ENCODE measurements at places on chromosomes 3 and 15.

GRCh38 chr15:97692301-97693015, 268.0 kb upstream of the ARRDC4 start:
- DNase-seq: no peak

DNA sequence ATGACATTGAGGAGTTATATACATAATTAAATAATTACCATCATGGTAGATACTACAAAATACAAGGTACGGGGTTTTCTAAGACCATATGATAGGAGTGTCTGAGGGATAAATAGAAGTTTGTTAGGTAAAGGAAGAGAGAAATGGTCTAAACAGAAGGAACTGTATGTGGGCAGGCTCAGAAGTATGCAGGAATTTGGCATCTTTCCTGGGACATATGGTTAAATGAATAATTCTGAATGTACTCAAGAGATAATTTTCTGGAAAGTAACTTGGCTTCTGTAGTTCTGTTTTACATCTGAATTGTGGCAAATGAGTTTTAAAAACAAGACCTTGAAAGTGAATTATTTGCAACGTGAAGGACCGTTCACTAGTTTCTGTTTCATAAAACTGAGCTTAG, 17.5 kb downstream of the LMCD1 start:
- no peak for DNase-seq

DNA sequence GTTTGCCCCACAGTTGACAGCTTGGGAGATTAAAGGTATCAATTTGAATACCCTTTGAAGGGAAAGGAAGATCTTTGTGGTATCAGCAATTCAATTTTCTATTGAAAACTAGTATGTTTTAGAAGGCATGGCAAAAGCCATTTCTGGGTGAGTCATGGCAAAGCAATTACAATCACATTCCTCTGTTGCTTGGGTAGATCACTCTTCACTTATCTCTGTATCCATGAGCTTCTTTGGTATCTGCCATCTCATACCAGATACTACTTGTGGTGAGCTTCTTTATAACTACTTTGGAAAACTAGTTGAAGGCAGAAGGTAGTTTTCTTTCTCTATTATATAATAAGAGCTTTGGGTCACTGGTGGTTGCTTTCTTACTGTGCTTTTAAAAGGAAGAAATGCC, 28.3 kb upstream of the LSAMP start:
- DNase-seq: no peak

DNA sequence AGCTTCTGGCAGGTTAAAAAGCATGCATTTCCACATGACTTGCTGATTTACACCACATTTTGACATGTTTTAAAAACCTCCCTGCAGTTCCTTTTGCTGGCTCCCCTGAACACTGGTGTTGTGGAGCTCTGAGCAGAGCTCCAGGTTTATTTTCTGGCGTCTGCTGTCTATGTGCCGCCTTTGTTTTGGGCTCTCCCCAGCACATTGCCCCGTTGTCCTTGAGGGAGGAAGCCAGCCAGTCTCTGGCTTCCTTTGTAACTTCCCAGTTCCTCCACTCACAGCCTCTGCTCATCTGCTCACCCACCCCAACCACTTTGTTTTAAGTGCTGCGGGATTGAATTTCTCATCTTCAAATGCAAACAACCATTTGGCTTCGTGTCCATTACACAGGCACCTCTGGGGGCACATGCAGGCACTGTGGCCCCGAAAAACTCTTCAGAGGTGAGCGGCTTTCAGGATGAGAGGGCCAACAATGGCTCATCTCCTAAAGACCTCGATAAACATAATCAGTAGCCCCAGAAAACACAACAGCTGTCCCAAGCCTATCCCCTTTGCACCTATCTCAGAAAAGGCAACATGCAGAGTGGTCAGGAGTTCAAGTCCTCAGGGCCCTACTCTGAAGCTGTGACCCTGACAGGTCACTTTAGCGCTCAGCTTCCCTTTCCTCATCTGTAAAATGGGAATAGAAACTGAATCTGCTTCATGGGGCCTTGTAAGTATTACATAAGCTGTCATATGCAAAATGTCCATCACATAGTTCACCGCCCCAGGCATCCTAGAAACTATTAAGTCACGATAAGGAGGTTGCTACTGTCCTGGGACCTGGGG, 1.3 kb upstream of the MEF2A start:
- no peak for DNase-seq

DNA sequence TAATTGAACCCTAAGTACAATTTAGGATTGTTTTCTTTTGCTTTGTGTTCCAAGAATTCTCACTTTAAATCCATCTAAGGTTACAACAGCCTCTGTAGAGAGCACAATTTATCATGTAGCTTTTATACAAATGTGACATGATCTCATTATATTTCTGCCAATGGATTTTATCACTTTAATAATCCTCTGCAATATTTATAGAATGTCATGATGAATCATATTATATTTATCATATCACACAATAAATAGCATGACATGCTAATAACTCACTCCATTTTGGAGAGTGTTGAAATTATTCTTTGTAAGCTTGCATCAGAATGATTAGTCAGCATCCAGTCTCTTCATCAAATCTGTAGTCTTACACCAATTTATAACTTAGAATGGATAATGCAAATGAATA, 280.6 kb upstream of the ZNF717 start:
- no peak for DNase-seq

DNA sequence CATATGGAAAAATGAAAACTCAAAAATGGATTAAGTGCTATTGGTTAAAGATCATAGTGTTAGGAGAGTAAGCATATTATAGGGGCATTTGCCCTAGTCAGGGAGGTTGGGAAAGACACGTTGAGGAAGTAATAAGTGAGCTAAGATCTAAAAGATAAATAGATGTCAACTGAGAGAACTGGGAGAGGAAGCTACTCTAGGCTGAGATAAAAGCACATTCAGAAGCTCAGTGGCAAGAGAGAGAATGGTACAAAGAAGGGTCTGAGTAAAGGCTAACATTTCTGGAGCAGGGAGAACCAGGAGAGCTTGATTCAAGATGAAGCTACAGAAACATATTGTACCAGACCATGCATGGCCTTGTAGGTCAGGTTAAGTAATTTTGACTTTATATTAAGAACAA, 63.9 kb downstream of the TRPC1 start:
- no peak for DNase-seq

DNA sequence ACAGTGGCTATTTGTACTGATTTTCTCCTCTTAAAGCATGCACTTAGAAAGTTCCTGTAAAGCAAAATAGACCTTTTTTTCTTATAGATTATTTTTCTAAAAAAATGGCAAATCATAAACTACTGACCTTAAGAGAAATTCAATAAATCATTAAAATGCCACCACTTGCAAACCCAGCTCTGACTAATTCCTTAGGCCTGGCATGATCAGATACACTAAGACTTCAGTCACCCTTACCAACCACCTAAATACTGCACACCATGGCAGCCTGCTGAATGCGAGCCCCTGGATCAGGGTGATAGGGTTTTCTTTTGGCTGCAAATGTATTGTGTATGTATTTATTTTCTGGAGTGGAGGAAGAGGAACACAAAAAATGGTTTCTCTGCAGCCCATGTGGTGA, 370.6 kb upstream of the TBL1XR1 start:
- DNase-seq: no peak

GRCh38 chr15:47750740-47751262, 33.5 kb downstream of the SEMA6D start:
- no peak for DNase-seq

GRCh38 chr15:99502661-99503060, 63.1 kb upstream of the MEF2A start:
- no peak for DNase-seq

- no peak for DNase-seq
Observed at GRCh38 chr3:12321015-12321414, 32.1 kb downstream of the PPARG start.

- DNase-seq: no peak
Observed at GRCh38 chr3:125154110-125154509, 58.4 kb downstream of the SLC12A8 start.

DNA sequence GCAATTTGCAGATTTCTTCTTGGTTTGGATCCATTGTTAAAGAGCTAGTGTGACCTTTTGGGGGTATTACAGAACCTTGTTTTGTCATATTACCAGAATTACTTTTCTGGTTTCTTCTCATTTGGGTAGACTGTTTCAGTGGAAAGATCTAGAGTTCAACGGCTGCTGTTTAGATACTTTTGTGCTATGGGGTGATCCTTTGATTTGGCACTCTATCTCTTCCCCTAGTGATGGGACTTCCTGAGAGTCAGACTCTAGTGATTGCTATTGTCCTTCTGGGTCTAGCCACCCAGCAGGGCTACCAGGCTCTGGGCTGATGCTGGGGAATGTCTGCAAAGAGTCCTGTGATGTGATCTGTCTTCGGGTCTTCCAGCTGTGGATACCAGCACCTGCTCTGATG, 46.3 kb upstream of the GADL1 start:
- no peak for DNase-seq

GRCh38 chr15:77634266-77634962, 1.7 kb upstream of the LINGO1 start:
- no peak for DNase-seq

- DNase-seq: no peak
Observed at GRCh38 chr3:191143224-191143623, 55.8 kb upstream of the OSTN start.

DNA sequence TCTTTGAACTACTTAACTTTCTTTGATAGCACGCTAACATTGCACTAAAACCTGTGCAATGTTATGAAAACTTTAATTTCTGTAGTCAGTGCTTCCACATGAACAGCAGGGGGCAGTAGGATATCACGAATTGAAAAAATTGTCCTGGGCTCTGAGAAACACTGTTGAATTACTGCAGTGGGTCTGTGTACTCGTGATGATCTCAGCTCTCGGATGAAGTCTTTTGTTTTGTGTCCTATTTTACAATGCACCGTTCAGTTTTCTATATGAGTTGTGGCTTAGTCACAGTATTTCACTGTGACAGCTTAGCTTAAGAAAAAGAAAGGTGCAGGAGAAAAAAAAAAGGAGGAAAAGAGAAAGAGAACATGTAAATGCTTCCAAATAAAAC, 141.3 kb upstream of the CCDC54 start:
- no peak for DNase-seq

- DNase-seq: no peak
Observed at GRCh38 chr3:42067326-42067725, 23.8 kb upstream of the TRAK1 start.

DNA sequence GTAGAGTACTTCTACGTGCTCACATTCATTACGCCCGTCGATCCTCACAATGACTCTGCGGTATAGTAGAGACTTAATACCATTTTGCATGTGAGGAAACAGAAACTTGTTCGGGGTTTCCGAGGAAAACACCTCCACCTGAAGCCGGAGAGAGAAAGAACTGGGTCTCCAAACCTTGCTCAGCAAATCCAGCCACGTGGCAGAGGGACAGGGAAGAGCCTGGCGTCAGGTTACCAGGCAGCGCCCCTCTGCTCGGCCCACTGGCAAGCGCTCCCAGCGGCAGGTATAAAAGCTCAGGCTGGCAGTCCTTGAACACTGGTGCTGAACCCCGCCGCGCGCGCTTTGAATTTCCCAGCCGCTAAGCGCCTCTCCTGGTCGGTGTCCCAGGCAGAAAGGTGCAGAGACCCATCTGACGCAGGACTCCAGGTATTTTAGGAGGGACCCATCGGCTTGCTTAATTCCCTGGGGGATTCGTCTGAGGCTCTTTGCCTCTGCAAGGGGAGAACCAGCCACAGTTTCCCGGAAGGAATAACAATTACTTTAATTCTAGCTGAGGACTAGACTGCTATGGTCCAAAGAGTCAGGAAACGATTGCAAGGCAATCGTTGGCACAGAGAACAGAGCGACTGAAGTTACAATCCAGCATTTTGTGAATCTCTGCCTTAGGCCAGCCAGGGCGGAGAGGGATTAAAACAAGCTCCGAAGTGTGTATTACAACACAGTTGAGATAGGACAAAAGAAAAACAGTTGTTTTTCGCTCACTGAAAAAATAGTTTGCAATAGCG, at the start of gene C2CD4A:
C2CD4A (plus strand) TSS at position 315 of the 785 bp plus-strand sequence. CDS start 637 bp downstream, outside the sequence.
- DNase-seq: no peak

GRCh38 chr3:100988080-100988479, 5.1 kb downstream of the ABI3BP start:
- DNase-seq: no peak

DNA sequence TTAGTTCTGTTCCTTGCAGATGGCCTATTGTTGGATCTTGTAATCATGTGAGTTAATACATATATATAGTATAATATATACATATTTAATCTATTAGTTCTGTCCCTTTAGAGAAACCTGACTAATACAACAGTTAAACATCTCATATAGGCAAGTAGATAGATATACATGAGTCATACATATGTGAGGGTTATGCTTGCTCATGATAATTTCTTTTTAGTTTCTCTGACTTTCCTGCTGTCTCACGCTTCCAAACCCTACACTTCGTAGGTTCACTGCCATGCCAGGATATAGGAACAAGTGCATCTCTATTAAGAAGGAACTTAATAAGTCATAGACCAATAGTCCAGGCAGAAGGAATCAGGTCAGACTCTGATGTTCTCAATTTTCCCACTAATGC, 16.8 kb upstream of the CLDN16 start:
- DNase-seq: no peak

GRCh38 chr3:24951180-24951579, 456.5 kb upstream of the THRB start:
- no peak for DNase-seq

DNA sequence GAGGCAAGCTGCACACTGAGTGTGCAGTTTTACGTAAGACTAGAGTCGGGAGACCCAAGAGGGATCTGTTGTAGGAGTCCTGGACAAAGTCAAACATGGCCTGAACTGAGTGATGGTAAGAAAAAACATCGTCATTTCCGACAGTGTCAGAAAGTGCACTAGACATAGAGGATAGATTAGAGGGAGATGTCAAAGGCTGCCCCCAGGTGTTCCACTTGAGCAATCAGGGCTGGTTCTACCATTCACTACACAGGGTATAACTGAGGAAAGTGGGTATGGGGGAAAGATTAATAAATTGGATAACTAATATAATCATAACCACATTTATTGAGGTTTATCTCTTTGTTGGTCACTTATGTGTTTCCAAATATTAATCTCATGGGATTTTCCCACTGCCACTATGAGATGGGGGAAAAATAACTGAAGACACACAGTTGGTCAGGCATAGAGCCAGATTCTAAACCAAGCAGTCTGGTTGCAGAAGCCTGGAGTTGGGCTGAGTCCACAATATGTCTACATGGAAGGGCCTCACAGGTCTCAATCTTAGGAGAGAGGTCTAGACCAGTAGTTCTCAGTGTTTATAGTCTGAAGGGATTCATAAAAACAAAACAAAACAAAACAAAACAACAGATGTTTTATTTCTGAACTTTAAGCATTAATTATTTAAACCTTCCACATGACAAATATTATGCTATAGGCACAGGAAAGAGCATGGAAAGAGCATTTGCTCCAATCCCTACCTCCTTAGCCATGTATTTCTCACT, 766.5 kb downstream of the NTRK3 start:
- DNase-seq: no peak

GRCh38 chr3:163951397-163951987, 1126.8 kb downstream of the SI start:
- no peak for DNase-seq

- no peak for DNase-seq
Observed at GRCh38 chr3:104101736-104102135, 1265.0 kb upstream of the ALCAM start.

DNA sequence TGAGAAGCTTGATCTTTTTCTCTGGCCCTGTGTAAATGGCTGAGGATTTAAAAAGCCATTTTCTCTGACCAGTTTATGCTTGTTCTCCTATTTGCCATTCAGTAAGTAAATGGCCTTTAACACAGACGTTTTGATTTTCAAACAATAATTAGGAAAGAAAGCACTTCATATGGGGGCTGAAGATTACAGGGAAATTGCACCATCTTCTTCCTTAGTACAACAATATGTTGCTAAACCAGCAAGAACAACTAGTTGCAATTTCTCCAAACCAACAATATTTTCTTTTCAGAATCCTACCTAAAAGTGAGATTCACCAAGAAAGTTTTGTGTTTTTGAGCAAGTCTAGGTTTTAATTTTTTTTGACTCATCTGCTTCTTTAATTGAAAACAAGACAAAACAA, 80.5 kb upstream of the CCNL1 start:
- no peak for DNase-seq

Measured in cortex of kidney (tissue), 1 donor.